ENCODE measurements at places on chromosomes 16 and 17. TPM values are rescaled to one million over a fixed set of nuclear protein-coding genes. Genes with fewer than 3 reads are reported as not detected.

- DNase-seq = no peak
These were observed 70.6 kb downstream of the MARCHF10 start for GRCh38 chr17:62737513-62737912.

DNA sequence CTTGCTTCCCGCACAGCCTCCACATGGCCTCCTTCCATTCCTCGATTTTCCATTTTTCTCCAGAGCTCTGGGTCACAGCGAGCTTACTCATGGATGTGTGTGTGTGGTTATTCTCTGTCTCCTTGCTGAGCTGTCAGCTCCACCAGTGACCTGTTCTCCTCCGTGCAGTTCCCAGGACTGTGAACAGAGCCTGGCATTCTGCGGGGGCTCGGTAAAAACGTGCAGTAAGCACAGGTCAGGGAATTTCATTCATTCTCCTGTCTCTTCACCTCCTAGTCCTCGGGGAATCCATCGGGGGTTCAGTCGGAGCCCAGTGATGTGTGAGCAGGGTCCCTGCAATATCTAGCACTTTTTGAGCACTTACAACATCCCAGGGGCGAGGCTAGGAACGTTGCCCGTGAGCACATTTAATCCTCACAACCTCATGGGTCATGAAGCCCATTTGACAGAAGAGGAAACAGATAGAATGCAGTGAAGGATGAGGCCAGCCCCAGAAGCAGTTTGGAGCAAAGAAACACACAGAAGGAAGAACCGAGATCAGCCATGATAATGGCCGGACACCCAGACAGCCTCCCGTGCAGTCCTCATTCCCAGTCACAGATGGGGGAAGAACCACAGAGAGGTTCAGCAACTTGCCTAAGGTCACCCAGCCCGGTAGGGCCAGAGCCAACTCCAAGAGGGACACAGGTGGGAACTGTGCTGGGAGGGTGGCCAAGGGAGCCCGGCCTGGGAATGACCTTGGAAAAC lies 183.2 kb upstream of the GSE1 start:
- no peak for DNase-seq

DNA sequence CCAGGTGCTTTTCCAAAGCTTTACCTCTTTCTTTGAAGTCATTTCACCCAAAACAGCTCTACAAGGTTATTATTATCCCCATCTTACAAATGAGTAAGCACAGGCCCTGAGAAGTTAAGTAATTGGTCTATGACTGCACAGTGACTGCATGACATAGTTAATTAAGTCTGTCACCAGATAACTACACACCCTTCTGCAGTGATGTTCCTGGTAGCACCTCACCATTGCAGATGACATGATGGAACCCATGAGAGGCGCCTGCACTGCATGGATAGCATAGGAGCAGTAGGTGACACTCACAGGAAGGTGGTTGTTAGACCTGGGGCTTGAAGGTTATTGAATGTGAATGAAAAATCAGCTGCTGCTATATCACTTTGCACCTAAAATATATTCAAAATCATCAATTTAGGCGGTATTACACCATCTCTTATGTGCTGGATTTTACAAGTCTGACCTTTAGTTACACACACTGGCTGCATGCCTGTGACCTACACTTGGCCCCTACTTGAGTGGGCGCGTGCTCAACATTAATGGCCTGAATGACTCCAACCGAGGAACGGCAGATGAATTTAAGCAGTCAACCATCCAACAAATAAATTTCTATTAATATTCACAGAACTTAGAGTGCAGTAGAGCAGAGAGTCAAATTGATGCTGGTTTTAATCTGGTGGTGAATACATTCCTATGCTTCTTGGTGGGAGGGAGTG lies 239.6 kb downstream of the CDH11 start:
- no peak for DNase-seq

Gene G6PC3
- total RNA-seq = 60.1 TPM

DNA sequence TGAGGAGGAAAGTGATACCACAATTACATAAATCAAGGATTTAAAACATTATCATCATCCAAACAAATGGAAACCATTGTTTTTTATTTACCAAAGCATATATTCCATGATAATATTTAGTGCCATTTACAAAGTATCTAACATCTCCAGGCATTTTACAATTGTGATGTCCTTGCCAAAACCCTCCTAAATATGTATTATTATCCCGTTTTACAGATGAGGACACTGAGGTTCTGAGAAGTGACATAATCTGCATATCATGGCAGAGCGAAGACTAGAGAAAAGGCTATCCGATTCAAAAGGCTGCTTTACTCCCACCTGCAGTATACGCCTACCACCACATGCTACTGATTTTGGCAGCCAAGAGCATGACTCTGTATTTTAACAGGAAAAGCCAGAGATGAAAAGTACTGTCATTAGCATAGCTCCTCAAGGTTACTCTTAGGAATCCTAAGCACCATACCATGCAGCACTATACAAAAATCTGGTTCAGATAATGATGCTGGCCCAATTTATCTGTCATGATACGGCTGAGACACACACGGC lies 301.4 kb downstream of the CA10 start:
- no peak for DNase-seq

Gene GLP2R
- not detected for total RNA-seq

Measured in hematopoietic multipotent progenitor cell (in vitro differentiated cells).